GM12865 (cell line): ENCODE measurements at places on chromosomes 7 and 10.

GRCh38 chr10:75375838-75376237 is 25.7 kb downstream of the ZNF503 start:
- DNase-seq, result peak; percentile 34

GRCh38 chr10:5818894-5819293 is 5.7 kb upstream of the GDI2 start:
- peak; percentile 75 for DNase-seq

- no peak for DNase-seq
These were observed 107.4 kb upstream of the GLCCI1 start for GRCh38 chr7:7861211-7861633.

DNA sequence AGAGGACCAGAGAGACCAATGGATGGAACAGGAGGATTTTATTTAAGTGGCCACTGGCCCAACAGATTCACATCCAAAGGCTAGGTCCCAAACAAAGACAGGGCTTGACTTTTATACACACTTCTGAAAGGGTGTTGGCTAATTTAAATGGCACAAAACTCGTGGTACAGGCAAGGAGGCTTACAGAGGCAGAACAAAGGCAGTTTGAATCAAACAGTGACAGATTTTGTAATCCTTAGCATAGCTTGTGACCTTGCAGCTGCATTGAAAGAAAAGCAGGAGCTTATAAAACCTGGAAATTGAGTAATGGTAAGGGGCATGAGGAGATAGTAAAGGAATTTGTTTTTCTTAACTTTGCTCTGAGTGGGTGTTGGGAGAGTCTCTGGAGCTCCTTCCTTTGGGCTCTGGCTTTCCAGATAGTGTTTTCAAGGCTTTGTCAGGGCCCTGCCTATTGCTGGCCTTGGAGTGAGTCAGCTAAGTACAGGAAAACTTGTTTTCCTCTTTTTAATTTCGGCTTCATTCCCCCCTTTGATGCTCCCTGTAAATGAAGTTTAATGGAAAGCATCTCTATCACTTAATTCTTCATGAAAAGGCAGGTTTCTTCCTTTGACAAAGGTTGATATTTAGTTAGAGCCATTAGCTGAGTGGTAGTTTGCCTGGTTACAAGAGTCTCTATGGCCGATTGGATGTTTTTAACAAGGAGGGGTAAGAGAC is 96.9 kb downstream of the TRIM24 start:
- peak; percentile 5 for DNase-seq

GRCh38 chr10:103367782-103368518 is at the start of gene TAF5:
TSS of gene TAF5 (plus strand) at chr10:103367976. CDS start at chr10:103367990, 14 bp downstream.
- DNase-seq, result peak; percentile 98

DNA sequence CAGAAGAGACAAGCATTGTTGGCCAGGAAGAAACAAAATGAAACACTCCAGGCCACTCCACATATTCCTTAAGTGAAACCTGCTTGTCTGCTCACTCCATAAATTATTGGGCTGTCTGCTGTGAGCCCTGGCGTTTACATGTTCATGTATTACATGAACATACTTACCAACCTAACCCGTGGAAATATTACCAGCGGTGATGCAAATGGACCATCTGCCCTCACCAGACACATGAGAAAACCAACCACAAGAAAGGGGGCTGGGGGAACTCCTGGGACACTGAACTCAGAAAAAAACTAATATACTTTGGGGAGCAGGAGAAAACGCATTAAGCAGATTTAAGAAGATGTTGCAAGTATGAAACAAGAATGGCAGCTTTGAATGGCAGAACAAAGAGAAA is 731.2 kb upstream of the IGFBP3 start:
- peak; percentile 77 for DNase-seq

- no peak for DNase-seq
These were observed 276.2 kb downstream of the USP6NL start for GRCh38 chr10:11335167-11335652.

GRCh38 chr7:3176112-3177000 is 124.7 kb upstream of the SDK1 start:
- no peak for DNase-seq

DNA sequence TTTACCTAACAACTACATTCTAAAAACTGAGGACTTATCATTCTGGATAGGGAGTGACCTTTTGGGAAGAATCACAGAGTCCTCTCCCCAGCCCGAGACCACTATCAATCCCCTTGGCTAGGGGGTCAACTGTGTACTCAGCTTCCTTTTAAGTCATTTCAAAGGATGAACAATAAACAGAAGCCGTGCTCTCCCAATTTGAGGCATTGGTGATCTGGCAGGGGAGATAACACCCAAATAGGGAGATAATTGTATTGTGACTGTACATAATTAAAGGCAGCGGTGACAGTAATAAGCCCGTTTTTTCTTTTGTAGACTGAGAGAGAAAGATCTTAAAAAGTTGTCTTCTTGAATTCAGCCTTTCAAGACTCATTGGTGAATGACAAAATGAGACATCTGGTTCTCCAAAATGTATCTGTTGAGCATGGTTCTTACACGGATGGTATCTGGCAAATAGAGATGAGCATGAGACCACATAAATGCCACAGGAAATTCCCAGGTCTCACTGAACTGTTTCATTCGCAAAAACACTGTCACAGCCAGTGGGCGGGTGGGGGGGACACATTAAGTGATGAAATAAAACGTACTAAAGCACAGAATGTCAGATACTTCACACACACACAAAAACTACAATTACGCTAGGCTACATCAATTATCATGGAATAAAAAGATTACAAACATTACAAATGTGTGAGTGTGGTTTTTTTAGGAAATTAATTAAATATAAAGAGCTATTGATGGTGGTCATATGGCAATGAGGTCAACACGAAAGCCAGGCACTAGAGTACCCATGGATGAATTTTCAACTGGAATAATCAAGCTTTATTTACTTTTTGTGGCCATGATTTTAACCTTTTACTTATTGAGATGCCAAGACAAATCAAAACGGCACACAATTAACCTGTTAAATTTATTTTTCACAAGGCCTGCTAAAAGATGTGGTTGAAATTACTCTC is 108.4 kb downstream of the HIPK2 start:
- DNase-seq, result peak; percentile 47

- peak; percentile 85 for DNase-seq
These were observed 498.6 kb downstream of the SH2D4B start for GRCh38 chr10:81036257-81036656.

DNA sequence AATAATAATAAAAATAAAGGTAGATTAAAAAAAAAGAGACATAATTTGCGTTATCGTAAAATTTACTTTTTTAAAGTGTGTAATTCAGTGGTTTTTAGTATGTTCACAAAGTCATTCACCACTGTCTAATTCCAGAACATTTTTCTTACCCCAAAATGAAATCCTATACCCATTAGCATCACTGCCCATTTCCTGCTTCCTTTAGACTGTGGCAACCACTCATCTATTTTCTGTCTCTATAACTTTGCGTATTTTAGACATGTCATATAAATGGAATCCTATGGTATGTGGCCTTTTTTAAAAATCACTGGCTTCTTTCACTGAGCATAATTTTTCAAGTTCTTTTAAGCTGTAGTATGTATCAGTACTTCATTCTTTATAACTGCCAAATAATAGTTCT is 53.6 kb downstream of the KAT6B start:
- DNase-seq, result no peak
